ENCODE measurements at places on chromosomes 5 and 9. TPM values are rescaled to one million over a fixed set of nuclear protein-coding genes. Genes with fewer than 3 reads are reported as not detected.
A peak's percentile ranks its signal among the peaks of the same experiment; 100 is the strongest.

Gene GCNT4
- 0.23 TPM for total RNA-seq

Gene LRRC19
- total RNA-seq = not detected

Gene IPPK
- 13.1 TPM for total RNA-seq

Gene PRDM12
- total RNA-seq = not detected

Gene CTXN3
- not detected for total RNA-seq

Gene NKD2
- total RNA-seq = not detected

Gene SLC46A2
- total RNA-seq = not detected

Gene NDUFS6
- total RNA-seq = 65.8 TPM

Gene CER1
- not detected for total RNA-seq

- no peak for DNase-seq
These were observed 27.2 kb downstream of the MAML1 start for GRCh38 chr5:179759581-179760551.

DNA sequence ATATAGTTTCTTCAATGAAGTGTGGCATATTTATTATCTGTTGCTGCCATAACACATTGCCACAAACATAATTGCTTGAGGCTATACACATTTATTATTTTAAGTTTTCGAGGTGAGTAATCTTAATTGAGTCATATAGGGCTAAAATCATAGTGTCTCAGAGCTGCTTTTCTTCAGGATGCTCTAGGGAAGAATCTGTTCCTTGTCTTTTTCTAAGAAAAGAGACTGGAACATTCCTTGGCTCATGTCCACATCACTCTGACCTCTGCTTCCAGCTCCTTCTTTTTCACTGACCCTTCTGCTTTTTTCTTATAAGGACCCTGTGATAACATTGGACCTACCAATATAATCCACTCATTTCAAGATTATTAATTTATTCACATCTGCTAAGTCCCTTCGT lies 632.4 kb upstream of the TYRP1 start:
- DNase-seq = no peak

DNA sequence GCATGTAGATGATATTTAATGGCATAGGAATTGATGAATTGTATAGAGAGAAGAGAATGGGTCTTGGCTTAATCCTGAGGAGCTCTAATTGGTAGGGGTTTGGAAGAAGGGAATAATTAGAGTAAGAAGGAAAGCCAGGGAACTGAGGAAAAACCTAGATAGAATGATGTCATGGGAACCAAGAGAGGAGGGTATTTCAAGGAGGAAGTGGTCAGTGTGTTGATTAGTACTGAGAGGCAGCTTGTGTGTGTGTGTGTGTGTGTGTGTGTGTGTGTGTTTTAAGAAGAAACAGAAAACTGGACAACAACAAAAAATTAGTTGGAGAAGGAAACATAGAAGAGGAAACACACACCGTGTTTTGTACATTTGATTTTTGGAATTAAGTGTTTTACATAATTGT lies 42.8 kb downstream of the MAST4 start:
- no peak for DNase-seq

- DNase-seq = peak; percentile 78
These were observed 353.5 kb upstream of the RFX3 start for GRCh38 chr9:3879315-3879714.

DNA sequence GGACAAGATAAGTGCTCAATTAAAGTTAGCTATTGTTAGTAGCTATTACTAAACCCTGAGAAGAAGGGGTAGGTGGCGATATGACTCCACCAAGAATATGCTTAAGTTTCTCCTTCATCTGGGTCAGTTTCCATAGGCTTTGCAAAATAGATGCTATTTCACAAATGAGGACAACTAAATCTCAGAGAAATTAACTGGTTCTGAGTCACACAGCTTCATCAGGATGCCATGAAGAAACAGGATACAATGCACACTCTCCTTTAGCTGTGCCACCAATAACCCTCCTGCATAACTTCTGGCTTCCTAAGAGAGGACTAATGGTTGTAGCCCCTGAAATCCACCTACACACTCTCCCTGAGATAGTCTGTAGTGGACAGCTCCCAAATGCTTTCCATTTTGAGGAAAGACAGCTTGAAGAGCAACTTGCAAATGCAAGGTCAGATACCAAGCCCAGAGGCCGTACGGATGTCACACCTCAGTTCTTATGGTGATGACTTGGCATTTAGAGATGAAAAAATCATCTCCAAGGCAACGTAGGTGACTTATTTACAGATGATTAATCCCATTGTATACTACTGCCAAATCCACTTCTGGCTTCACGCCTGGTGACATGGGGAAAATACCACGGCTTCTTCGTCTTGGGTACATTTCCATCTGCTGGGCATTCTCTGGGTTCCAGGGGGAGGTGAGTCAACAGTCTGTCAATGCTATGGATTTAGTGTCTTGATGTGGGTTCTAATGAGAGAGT lies 251.4 kb upstream of the IL12B start:
- DNase-seq = peak; percentile 95

- no peak for DNase-seq
These were observed 162.0 kb upstream of the S1PR3 start for GRCh38 chr9:88829276-88829675.

DNA sequence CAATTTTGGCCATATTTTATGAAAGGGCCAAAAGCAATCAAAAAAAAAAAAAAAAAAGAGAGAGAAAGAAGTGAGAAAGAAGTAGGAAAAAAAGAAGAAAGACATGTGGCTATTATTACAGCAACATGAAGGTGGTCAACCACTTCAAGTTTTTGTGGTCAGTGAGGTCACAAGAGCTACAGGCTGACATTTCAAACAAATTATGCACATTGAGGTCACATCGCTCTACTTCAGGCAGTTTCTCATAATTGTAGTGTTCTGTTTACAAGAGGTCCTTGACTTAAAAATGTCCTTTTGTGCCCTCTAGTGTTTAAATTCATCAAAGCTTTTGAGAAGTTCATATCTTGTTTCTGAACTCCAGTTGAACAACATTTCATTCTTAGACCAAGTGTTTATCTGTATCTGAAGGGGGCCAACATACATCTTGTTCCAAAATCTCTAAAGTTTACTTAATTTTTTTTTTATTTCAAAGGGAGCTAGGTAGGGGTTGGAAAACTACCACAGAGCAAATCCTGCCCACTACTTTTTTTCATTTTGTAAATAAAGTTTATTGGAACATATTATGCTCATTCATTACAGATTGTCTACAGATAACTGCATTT lies 513.1 kb downstream of the PDE4D start:
- DNase-seq = peak; percentile 92

DNA sequence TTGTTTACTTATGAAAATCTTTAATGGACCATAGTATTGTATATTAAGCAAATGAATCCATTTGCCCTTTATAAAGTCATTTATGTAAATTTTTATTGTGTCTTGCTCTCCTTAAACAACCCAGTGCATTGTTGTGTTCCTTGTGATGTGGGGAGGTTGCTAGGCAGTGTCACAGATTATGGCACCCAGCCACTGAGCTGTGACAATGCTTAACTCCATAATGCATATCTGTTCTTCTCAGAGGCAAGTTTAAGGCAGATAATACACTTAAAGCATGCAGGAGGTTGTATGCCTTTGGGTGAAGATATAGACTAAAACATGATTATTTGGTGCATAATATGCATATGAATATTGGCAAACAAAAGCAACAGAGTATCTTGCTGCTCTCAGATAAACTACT lies 269.6 kb upstream of the RIOK2 start:
- no peak for DNase-seq

DNA sequence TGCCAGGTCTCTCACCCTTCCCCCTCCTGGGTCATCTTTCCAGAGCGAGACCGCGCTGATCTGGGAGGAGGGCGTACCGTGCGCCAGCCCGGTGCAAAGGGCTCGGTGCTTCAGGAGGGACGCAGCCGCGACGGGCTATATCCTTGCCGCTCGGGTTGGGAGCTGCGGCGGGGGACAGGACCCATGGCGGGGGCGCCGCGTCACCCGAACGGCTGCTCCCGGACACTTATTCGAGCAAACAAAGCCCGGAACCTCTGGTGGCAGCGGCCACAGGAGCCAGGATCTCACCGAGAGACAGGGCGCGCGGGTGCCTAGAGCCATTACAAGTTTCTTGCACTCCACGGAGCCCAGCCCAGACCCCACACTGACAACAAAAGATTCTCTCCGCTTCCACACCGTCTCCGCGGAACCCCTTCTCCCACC lies 1.3 kb downstream of the SEMA6A start:
- DNase-seq = no peak

DNA sequence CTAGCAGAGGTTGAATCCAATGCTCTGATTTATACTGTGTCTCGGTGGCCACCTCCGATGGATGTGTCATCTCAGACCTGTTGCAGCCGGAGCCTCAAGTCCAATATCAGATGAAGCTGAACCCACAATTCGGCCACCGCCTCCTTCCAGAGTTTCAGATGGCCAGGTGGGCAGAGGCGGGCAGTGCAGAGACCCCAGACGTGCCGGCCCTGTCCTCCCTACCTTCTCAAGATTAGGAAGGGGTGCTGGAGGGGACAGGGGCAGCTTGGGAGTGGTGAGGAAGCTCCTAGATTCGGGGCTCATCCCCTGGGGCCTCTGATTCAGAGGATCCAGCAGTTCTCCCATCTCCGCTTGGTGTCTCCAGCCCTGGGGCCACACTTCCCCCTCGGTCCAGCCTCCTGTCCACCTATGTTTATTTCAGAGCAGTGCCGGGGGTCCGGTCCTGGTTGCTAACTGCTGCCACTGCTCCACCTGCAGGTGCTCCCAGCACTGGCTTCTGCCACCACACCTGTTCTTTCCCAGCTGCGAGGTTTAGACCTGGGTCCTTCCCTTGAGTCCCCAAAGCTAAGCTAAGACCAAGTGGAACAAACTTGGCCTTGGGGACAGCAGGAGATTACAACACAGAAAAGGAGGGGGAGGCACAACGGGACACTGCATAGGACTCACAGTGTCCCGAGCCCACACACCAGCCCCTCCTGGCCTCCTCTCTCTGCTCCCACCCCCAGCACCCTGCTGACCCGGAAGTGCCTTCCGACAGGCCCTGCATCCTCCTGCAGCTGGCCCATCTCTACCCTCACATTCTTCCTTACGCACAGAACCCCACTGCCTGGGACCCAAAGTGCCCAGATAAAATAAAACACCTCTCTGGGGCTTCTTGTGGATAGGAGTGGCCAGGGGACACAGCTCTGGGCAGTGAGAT lies 81.6 kb downstream of the NTNG2 start:
- DNase-seq = no peak

GRCh38 chr5:156025656-156026055 lies 301.3 kb upstream of the SGCD start:
- DNase-seq = no peak

DNA sequence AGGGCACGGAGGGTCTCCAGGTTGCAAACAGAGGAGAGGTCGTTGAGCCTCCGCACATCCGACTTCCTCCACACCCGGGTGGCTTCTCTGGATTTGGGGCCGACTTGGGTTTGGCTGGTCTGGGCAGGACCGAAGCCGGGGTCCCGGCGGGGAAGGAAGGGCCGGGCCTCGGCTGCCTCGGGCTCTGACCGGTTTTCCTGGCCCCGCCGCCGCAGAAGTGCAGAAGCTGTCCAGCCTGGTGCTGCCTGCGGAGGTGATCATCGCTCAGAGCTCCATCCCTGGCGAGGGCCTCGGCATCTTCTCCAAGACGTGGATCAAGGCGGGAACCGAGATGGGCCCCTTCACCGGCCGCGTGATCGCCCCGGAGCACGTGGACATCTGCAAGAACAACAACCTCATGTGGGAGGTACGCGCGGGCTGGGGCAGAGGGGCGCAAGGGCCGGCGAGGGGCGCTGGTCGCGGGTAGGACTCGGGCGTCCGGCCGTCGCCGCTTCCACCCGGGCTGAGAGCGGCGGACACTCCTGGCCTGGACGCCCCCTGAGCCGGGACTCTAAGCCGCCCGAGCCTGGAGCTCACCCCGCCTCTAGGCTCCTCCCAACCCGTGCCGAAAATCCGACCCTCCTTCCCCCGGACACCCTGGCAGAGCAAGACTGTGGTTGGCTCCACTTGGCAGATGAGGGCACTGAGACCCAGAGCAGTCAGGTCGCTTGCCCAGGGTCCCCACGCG lies 2.2 kb downstream of the PRDM12 start:
- DNase-seq = no peak

- no peak for DNase-seq
These were observed 221.1 kb downstream of the FANCC start for GRCh38 chr9:95096381-95096780.

- DNase-seq = peak; percentile 75
These were observed 354.4 kb downstream of the ADAMTS6 start for GRCh38 chr5:65127161-65127901.

GRCh38 chr9:522658-523057 lies 308.0 kb downstream of the DOCK8 start:
- DNase-seq = no peak

- DNase-seq = peak; percentile 90
These were observed 19.1 kb downstream of the DNAJA1 start for GRCh38 chr9:33044162-33044673.

GRCh38 chr5:145912019-145912418 lies 24.4 kb upstream of the SH3RF2 start:
- DNase-seq = no peak

DNA sequence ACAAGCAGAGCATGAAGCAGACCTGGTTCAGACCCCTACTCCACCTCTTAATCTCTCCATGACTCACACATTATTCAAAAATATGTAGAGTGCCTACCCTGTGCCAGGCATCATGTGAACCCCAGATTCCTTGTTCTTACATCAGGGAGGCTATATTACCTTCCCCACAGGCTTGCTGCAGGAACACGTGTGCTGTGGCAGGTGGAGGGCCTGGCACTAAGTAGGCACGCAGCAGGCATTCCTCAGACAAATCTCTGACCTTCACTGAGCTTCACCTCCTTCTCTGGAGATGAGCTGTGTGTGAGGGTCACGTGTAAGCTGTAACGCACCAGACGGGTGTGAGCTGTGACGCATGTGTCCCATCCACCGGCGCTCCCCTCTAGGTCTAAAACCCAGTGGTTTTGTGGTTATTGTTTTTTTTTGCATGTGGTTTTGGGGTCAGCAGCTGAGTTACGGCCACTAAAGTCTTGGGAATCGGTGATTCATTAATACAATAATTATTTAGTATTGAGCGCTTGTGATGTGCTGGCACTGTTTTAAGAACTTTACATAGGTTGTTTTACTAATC lies 30.3 kb downstream of the ANGPTL2 start:
- DNase-seq = no peak

DNA sequence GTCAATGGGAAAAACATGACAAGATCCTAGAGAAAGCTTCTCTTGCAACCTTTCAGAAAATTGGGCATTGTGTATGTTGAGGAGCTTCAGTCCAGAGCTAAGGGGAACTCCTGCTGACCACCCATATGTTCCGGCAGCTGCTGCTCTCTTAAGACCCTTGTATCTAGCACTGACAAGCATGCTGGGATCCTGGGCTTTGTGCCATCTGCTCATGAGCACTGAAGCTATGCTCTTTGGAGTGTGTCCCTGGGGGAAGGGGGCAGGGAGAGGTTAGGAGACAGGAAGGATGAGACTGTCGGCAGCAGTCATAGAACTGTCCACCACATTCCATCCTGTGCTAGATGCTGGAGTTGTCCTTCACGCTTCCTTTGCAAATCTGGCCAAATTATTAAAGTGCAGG lies 109.3 kb downstream of the JAKMIP2 start:
- DNase-seq = no peak

GRCh38 chr9:70052768-70053167 lies 9.1 kb downstream of the MAMDC2 start:
- no peak for DNase-seq

- no peak for DNase-seq
These were observed 64.5 kb downstream of the TSTD2 start for GRCh38 chr9:97568461-97569275.

Data from LHCN-M2 (cell line).